ENCODE measurements at places on chromosomes 3 and 15.

DNA sequence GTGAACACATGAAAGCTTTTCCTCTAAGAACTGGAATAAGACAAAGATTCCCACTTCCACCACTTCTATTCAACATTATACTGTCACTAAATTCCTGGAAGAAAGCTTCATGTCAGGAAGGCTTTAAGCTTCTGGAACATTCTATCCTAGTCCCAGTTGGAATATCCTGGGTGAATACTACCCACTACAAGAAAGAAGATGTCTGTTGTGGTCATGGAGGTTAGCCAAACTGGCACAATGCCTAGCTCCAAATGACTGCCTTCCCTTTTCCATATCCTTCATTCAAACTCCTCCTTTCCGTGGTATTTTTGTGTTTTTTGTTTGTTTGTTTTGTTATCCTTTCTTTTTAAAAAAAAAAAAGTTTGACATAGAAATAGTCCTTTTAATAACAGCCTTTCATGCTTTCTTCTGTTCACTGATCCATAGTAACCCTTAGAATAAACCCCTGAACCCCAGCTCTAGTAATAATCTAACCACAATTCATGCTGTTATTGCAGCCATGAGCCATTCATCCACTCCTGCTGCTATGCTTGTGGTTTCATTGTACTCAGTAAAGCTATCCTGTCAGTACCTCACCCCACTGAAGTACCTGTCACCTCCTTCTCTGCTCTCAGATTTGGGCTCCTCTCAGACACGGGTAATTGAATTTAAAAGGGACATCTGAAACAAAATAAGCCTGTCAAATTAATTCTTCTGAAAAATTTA, 447.5 kb downstream of the IGSF11 start:
- no peak for DNase-seq

DNA sequence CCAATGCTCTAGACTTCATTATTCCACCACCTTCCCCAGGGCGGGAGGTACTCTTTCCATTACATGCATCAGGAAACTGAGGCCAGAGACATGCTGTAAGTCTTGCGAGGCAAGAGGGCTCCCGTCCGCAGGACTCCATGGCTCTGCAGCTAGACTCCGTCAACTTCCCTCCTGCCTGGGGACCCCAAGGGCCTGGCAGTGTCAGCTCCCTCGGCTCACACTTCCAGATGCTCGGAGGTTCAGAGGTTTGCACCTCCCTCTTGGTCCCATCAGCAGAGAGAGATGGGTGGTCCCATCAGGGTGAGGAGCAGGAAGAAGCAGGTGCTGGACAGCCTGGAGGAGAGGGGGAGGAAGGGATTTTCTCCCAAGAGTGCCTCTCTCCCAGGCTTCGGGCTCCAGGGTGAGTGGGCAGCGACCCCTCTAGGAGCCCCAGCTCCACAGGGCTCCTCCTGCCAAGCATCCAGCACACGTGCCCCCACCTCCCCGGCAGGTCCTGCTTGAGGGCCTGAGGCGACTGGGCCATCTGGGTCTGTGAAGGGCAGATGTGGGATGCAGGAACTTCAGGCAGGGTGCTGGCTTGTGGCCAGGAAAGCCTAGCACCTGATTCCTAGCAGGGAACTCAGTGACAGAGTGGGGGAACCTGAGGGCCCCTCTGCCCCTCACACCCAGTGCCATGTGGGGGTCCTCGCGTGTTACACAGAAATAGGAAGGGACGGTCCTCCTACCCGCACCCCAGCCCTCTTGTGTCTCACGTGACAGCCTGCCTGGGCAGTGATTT, 9.3 kb downstream of the PAK6 start:
- DNase-seq: no peak

DNA sequence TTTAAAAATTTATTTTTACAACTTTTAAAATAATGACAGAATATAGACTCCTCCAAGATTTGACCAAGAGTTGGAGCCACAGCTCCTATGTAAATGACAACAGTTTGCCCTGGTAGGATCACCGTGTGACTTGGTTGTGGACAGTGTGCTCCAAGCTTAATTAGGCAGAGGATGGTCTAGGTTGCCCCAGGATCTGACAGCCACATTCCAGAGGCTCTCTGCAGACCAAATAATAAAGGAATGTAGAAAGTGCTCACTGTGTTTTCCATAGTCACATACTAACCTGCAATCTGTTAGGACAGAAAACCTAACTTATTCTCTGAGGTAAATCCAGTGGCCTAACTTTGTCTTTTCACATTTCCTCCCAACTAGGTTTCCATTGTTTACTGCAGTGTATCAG, 59.0 kb downstream of the GPD1L start:
- DNase-seq: no peak

DNA sequence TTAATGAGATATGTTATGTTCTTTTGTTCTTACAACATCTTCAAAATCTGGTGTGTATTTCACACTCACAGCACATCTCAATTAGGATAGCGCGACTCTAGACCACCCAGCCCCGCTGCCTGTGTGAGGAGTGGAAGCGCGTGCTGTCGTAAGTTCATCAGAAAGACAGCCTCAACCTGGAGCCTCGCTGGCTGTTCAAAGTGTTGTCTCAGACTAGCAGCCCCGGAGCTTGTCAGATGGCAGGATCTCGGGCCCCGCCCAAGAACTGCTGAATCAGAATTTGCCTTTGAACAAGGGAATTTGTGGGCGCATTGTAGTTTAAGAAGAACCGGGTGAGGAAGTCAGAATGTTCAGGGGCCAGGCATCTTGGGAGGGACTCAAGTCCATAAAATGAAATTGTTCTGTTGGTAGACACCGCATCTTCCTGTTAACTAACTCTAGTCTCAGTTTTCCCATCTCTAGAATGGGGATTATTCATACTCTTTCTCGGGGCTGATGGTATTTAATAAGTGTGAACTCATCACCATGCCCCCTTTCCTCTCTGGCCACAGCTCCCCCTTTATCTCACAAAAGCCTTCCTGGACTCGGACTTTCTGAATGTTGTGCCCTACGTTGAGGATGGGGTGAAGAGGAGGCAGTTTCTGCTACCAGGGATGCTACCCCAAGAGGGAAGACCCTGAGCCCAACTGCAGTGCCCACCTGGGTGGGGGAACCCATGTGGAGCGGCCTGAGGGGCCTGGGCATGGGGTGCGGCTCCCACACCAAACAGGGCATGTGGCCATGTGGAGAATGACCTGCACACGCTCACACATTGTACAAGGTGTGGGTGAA, 40.4 kb downstream of the BHLHE40 start:
- DNase-seq: no peak

DNA sequence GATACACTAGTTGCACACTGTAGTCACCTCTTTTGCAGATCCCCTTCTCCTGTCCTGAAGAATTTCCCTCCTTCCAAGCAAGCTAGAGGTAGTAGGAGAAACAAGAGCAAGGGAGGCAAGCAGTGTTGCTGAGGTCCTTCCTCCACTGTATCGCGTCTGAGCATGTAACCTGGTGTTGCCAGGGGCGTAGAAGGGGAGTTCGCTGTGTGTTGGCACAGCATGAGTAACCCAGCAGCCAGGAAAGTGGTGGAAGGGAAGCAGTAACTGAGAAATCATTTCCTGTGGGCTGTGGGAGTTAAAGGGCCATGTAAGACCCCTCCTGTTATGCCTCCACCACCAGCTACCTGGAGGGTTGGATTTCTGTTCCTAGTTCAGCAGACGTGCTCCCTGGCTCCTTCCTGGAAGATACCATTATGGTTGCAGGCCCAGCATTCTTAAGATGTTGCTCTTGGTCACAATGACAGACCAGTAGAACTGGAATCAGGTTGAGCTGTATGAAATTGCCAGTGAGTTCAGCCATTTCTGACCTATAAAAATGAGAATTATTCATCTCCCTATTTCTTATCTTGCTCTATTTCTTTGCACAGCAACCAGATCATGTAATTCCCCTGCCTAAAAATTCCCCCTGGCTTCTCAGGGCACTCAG, 215.3 kb upstream of the TOPAZ1 start:
- no peak for DNase-seq

DNA sequence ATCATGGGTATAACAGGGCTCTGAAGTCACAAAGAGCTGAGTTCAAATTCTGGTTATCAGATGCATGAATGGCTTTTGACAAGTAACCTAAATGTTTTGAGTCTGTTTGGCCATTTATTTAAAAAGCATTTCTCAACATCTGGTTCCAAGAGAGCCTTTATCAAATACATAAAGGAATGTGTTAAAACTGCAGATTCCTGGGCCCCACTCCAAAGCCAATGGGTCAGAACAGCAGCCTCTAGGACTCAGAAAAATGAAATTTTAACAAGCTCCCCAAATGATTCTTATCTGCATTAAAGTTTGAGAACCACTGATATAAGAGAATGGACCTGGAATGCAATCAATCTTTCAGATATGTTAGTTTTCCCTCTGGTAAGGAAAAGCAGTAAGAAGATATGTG, 3.4 kb downstream of the B4GALT4 start:
- DNase-seq: no peak

DNA sequence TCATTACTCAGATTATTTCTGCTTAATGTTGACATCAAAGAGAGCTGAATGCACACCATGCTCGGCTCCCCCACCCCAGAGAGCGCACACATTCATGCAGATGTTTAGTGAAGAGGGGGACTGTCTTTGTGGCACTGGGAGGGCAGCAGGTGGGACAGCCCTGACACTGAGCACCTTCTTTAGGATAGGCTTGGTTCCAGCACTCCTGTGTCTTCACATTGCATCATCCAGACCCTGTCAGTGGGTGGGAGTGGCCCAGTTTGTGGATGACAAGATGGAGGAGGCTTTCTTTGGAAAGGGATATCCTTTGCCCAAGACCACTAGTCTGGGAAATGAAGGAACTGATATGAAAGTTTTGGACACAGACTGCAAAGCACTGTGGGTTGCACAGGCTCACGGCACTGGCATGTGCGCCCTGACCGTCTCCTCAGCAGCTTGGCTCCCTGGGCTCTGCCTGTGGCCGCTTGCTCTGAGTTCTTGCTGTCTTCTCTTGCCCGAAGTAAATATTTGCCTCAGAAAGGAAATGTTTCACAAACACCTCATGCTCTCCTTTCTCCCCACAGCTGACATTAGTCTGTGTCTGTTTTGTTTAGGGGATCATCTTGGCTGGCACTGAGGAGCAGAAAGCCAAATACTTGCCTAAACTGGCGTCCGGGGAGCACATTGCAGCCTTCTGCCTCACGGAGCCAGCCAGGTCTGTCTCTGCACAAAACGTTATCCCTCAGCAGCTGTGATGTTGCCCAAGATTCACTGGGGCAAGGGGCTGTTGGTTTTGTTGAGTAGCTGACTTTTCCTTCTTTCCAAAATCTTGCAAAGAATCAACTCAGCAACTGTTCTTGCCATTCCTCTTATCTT, 16.6 kb downstream of the ACAD9 start:
- no peak for DNase-seq

DNA sequence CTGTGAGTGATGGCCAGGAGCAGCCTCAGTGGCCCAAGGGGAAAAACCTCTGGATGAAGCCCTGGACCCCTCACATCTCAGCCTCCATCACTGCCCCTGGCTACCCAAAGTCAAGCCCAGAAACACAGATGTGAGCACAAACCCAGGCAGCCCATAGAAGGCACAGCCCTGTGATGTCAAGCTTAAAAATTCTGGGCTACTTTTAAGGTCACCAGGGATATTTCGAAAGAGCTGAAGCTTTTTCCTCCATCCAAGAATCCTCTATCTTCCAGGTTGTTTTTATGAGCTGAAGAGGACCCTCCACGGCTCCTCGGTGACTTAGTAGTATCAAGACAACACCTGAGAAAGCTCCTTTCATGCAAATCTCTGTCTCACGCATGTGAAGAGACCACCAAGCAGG, 11.5 kb downstream of the LIPC start:
- no peak for DNase-seq

DNA sequence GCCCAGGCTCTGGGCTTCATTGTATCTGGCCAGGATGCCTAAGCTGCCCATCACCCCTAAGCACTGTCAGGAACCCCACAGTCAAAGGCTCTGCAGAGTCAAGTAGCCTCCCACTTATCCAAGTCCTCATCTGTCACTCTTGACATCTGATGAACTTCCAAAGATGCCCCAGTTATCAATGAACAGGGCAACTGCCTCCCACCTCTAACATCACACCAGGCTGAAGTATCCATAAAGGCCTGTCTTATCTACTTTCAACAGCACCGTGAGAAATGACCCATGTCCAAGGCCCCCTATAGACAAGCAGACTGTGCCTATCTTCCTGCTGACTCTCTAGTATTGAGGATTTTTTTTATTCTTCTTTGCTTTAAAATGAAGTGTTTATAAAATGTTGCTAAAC, 56.4 kb downstream of the TRIM69 start:
- no peak for DNase-seq

GRCh38 chr3:116102037-116102436, 343.2 kb downstream of the LSAMP start:
- no peak for DNase-seq

DNA sequence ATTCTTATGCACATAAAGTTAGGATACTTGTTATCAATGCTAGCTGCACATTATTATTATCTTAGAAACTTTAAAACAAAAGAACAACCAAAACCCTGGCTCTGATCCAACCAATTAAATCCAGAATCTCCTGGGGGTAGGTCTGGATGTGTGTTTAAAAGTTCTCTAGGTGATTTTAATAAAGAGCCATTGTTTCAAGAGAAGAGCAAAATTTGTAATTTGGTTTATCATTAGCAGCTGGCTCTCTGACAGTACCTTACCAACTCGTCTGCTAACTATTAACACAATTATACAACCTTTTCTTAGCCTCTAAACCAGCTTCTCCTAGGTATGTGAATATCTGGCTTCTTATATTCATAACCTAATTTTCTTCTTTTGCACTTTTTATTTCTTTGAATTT, 68.9 kb downstream of the IFT80 start:
- DNase-seq: no peak

DNA sequence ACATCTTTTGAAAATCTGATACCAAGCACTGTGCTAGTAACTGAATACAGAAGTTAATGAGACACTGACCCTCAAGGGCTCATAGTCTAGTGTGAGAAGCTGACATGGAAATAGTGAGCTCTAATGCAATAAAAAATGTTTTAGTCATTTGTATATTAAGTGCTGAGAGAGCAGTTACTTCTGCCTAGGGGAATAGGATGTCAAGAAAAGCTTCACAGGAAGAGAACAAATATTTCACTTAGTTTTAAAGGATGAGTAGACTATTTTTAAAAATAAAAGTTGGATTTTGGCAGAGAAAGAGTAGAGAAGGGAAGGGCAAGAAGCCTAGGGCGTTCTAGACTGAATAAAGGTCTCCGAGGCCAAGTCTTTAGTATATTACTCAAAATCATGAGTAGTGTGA, 158.4 kb downstream of the ATG7 start:
- DNase-seq: no peak

DNA sequence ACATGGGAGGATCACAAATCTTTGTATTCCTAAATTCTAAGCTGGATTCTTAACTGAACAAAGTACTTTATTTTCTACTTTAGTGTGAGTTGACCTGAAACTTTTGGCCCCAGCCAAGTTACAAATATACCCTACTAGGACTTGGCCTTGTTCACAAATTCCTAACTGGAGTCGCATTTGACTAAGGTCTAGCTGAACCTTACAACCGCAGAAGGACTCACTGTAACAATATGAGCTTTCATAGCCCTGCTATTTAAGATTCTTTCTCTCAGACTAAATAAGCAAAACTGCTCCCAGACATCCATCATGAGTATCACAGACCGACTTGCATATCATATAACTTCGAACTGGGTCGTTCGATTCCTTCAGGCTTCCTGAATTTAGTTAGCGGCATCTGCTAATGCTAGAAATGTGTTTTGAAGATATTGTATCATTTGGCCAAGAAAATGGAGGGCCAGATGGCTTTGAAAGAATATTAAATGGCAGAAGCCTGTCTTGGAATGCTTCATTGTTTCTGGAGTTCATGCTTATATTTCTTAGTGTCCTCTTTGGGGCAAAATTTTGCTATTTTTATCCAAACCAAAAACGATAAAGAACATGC, 28.4 kb upstream of the ADAMTS9 start:
- DNase-seq: no peak

- DNase-seq: no peak
Measured at GRCh38 chr3:150385296-150386242, 22.5 kb upstream of the TSC22D2 start.

GRCh38 chr3:116872688-116873087, 163.1 kb downstream of the TUSC7 start:
- no peak for DNase-seq
